ENCODE measurements at places on chromosomes 3 and 15.

- no peak for DNase-seq
These were observed 429 bp upstream of the C3orf80 start for GRCh38 chr3:160224811-160225175.

DNA sequence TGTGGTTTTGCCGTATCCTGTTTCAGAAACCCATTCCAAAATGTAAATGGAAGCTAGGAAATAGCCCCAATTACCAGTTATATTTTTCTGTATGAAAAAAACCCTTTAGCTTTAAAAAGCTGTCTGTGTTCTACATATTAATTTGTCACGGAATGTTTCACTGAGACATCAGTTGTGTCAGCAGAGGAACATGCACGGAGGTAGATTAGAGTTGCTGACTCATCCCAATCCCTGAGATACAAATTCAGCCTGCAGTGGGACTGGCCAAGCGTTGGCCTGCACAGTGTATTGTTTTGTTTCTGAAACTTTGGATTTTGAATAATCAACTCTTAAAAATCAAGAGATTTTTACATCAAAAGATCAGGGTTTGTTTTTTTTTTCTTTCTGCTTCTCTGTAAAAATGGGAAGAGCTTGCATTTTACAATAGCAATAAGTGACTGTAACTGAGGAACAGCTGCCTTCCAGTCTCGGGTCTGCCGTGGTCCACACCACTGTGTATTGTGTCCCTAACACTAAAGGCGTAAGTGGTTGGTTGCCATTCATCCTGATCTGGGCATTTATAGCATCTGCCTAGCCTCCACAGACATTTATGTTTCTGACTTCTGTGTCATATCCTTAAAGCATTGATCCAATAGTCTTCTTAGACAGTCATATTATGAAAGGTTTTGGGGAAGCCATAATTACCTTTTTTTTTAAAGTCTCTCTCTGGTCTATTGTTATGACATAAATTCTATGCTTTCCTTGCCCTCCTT, 218.1 kb downstream of the ADAMTSL3 start:
- DNase-seq: peak; percentile 14

- DNase-seq: no peak
These were observed 1.1 kb downstream of the STAC start for GRCh38 chr3:36381311-36381956.

GRCh38 chr3:111338059-111338698, 203.8 kb upstream of the CD96 start:
- peak; percentile 57 for DNase-seq

DNA sequence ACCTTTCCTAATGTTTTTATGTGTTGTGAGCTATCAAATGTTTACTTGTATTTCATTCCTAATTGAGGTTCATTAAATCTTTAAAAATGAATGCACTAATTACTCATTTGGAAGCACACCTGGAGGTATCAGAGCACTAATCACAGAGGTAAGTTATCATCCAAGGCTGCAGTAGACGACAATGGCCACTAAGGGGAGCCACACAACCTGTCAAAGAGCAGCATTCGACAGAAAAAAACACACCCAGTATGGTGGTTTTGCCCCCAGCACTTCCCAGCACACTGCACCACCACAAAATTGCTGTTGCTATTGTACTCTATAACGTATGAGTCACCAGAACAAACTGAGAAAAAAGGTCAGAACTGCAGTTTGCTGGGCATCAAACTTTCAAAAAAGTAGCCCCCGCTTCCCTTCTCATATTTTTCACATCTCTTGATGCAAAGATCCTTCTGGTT, 205.9 kb upstream of the IGF1R start:
- peak; percentile 56 for DNase-seq

DNA sequence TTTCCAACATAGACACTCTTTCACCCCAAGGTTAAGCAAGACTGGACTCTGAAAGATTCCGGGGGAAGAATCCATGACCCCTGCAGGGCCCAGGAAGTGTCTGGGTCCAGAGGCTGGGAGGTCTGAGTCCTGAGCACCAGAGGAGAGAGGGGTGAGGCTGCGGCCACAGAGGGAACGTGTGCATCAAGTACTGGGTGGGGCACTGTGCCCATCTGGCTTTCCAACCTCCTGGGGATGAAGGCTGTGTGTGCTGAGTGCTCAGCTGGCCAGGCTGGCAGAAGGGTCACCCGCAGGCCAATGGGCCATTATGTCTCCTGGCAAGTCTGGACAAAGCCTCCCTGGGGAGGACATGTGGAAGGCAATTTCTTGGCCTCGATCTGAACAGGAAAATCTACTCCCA, 3.3 kb downstream of the CHRNA3 start:
- DNase-seq: no peak

- DNase-seq: peak; percentile 33
These were observed 66.9 kb upstream of the PRR23C start for GRCh38 chr3:139111392-139112229.

DNA sequence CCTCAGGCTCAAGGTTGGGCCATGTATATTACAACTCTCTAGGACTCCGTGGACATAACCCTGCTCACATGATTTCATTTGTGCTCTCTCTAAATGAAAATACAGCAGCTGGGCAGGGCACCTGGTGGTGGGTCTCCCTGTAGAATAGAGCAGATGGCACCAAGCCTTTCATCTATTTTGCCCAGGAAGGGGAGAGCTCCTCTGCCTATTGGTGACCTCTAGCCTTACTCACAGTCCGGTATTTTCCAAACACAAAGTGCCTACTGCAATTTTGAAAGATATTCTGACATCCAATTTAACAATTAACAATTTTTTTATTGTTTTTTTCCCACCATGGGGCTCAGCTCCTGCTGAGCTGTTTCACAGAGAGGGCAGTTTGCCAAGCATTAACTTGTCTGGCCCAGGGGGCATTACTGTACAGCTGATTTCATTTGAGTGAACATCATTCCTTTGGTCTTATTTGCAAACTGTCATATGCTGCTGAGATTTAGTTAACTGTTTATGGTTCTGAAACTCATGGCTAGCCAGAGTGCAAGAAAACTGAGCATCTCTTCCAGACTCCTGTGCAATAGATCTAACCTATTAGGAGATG, 474.0 kb downstream of the EPHB1 start:
- DNase-seq: no peak

- no peak for DNase-seq
These were observed 1.5 kb upstream of the C3orf62 start for GRCh38 chr3:49278548-49278947.

- no peak for DNase-seq
These were observed 677.1 kb upstream of the NR2F2 start for GRCh38 chr15:95653361-95653805.

- no peak for DNase-seq
These were observed 386.0 kb upstream of the LRRC3B start for GRCh38 chr3:26236531-26236930.

GRCh38 chr3:112629425-112629824, 11.5 kb downstream of the CCDC80 start:
- peak; percentile 93 for DNase-seq

GRCh38 chr15:61736790-61737189, 323.5 kb downstream of the VPS13C start:
- DNase-seq: no peak

GRCh38 chr3:186109897-186110803, 1.3 kb upstream of the ETV5 start:
- DNase-seq: no peak

DNA sequence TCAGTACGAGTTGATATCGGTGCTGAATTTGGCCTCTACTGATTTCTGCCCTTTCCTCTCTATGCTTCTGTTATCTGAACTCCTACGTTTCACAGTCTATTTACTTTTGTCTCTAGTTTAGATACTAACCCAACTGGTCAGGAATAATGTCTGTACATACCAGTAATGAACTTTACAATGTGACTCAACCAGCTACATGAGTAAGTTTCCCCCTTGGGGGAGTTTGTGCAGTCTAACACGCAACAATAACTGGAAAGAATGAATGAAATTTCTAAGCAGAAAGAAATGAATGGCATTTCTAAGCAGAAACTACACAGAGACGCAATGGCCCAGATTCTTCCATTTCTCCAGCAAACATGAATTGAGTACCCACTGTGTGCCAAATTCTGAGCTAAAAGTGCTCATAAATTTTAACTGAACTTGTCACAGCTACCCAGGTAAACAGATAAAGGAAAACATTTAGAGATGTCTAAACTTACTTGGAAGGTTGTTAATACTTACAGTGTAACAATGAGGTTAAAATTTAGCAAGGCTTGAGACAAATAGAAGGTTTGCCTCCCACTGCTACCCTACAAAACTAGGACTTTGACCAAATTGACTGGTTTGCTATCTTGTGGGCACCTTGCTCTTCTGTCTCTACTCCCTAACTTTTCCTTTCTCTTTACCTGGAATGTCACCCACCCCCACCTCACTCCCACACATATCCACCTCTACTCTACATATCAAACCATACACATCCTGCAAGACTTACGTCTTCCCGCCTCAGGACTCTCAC, 11.6 kb downstream of the UPK1B start:
- DNase-seq: peak; percentile 51

- no peak for DNase-seq
These were observed 177.5 kb downstream of the STT3B start for GRCh38 chr3:31710123-31710803.

DNA sequence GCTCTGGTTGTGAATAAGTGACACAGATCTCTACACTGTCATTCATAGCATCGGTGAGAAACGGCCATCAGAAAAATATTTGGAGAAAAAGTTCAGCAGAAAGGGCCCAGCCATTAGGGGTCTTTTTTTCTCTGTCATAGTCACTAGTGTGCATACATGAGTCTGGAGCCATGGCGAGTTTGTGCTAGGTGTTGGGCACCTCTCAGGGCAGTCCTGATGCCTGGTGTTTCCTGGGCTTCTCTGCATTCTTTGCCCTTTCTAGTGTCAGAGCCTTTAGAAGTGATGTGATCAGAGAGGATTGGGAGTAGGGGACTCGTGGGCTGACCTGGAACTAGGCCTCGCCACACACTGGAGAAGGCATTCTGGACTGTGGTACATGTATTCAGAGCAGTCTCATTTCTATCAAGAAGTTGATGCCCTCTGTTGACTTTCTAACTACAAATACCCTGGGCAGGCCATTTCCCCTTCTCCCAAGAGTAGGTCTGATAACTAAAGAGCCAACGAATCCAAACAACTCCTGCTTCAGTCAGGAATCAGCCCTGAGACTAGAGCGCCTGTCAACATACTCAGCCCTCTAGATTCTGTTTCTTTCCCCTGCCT, 1.6 kb downstream of the KY start:
- DNase-seq: no peak

- peak; percentile 14 for DNase-seq
These were observed 6.1 kb upstream of the RPP14 start for GRCh38 chr3:58299839-58300516.

- DNase-seq: no peak
These were observed 6.0 kb upstream of the PLCB2 start for GRCh38 chr15:40313531-40314398.

GRCh38 chr15:82943176-82943575, 9.3 kb downstream of the HOMER2 start:
- no peak for DNase-seq

- DNase-seq: peak; percentile 47
These were observed 398.3 kb downstream of the MFSD1 start for GRCh38 chr3:159200176-159200575.

DNA sequence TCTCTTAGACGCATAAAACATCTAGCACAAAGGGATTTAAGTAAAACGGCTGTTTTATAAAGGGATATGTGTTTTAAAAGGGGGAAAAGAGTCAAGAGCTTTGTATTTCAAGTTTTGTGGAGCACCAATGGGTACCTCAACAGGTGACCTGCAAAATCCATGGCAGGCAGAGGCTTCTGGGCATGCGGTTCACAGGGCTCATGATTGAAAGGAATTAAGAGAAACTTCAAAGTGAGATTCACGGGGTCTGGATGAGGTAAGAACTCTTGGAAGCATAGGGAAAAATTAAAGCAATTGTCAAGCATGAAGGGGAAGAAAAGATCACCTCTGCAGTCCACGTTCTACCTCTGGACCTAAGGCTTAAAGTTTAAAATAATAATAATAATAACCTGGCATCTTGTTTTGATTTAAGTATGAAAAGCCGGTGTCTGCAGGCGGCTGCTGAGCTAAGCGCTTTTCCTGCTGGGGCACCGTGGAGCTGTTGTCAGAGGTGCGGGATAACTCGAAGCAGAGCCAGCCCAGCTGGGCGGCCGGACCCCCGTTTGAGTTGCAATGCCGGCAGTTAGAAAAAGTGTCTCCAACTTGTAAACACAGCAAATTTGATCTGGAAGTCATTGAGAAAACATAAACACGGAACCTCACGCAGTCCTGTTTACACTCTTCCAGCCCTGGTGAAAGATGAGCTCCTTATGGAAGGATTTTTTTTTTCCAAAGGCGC, 40.5 kb downstream of the HES1 start:
- no peak for DNase-seq

GRCh38 chr15:44659056-44659455, 4.4 kb downstream of the SPG11 start:
- no peak for DNase-seq

- DNase-seq: no peak
These were observed 100.2 kb upstream of the TLE3 start for GRCh38 chr15:70197945-70198361.

DNA sequence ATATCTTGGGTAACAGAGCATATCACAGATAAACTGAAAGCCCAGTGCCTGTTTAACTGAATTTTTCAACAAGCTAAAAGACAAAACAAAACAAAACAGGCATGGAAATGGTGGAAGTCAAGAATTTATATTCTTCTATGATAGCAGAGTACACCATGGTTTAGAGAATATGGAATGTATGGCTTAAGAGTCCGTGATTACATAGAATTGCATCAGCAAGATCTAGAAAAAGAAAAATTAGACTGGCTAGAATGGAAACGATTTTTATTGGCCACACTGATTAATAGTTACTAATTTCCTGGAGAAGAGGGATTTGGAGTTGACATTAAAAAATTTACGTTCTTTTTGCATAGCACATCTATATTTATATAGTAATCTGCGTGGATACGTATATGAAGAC, 435.2 kb upstream of the DPPA4 start:
- no peak for DNase-seq

DNA sequence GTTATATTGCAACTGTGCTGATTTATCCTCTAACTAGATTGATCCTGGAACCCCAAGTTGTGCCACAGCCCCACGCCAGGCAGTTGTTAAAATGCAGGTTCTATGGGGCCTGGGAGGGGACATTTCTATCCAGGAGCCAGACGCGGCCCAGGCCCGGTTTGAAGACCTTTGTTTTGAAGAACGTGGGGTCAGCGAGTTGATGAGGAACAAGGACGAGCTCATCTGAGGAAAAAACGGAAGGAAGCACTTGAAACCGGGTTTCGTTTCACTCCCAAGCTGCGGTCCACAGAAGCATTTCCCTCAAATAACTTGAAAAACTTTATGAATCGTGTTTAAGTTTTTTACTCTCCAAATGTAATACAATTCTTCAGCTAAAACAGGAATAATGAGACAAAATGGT, 76.4 kb downstream of the CHSY1 start:
- DNase-seq: no peak

GRCh38 chr15:57923306-57923705, 142.2 kb downstream of the ALDH1A2 start:
- DNase-seq: no peak

- DNase-seq: no peak
These were observed 95.4 kb downstream of the ABHD5 start for GRCh38 chr3:43786102-43786501.

DNA sequence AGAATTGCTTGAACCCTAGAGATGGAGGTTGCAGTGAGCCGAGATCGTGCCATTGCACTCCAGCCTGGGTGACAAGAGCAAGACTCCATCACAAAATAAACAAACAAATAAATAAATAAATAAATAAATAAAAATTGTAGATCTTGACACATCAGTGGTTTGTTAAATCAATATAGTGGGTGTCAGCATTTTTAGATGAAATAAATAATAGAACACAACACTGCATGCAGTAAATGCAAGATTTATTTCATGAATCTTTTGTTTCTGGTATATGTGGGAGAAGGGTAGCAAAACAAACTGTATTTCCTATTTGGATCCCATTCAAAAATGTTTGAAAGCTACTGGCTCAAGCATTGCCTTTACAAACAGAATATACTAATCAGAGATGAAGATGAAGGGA, 35.6 kb upstream of the CHRM5 start:
- no peak for DNase-seq

Measured in GM04504 (cell line).